ENCODE measurements at places on chromosomes 3 and 15.

GRCh38 chr3:55541016-55541415 is 53.9 kb upstream of the WNT5A start:
- no peak overlapping the region for H3K27ac ChIP-seq
- no peaks in the 10 kb centered on the region for H3K4me1 ChIP-seq
- H3K27me3 ChIP-seq = no peaks in the 10 kb centered on the region
- H3K36me3 ChIP-seq = no peaks in the 10 kb centered on the region
- no peak overlapping the region for H3K4me3 ChIP-seq

- H3K4me1 ChIP-seq = peaks cover 54% of the 10 kb centered on the region
- no peaks in the 10 kb centered on the region for H3K27me3 ChIP-seq
- H3K36me3 ChIP-seq = peaks cover 38% of the 10 kb centered on the region
- H3K27ac ChIP-seq = peak overlapping the region; percentile 51
- DNase-seq = no peak
These were observed 400 bp downstream of the RAB43 start for GRCh38 chr3:129121016-129121791.

GRCh38 chr15:31245756-31246155 is 80.9 kb upstream of the KLF13 start:
- H3K4me3 ChIP-seq = no peak overlapping the region
- no peaks in the 10 kb centered on the region for H3K36me3 ChIP-seq
- no peaks in the 10 kb centered on the region for H3K4me1 ChIP-seq
- H3K27ac ChIP-seq = no peak overlapping the region

DNA sequence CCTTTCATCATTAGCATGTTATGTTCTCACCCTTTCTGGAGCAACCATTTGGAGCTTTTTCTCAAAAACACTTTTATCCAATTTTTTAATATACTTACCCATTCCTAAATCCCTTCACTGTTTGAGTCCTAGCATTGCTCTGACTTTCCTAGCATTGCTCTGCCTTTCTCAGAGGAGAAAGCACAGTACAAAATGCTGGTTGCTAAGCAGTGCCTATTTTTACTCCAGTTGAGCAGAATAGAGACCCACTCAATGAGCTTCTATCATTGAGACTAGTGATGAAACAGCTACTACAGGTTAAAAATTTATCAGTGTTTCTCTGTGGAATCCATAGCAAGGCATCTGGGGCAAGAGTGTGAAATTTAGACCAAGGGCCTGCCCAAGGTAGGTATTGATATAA is 21.8 kb upstream of the IL1RAP start:
- H3K27ac ChIP-seq = peak overlapping the region; percentile 12
- peak overlapping the region; percentile 8 for H3K4me3 ChIP-seq
- H3K27me3 ChIP-seq = no peaks in the 10 kb centered on the region

- no peaks in the 10 kb centered on the region for H3K4me1 ChIP-seq
- no peak overlapping the region for H3K4me3 ChIP-seq
- H3K27me3 ChIP-seq = no peaks in the 10 kb centered on the region
These were observed 31.0 kb upstream of the AVEN start for GRCh38 chr15:34070003-34070402.

DNA sequence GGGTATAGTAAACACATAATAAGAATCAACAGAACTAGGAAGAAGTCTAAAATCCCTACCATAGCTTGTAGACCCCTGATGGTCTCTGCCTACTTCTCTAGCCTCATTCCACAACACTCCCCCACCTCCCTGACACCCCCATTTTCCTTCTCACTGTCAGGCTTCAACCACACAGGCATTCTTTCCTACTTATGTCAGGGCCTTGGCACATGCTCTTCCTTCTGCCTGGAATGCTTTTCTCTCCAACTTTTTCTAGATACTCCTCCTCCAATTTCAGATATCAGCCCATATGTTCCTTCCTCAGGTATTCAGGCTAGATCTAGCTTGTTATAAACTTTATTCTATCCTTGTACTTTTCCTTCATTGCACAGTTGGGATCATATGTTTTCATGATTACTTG is 106.0 kb upstream of the MRPL3 start:
- no peak overlapping the region for H3K4me3 ChIP-seq
- no peaks in the 10 kb centered on the region for H3K27me3 ChIP-seq
- DNase-seq = no peak
- peaks cover 13% of the 10 kb centered on the region for H3K4me1 ChIP-seq
- no peak overlapping the region for H3K27ac ChIP-seq

Measured in Calu3 (cell line).